Stomach (tissue), 19 donors: ENCODE measurements at places on chromosomes 13 and 19.

DNA sequence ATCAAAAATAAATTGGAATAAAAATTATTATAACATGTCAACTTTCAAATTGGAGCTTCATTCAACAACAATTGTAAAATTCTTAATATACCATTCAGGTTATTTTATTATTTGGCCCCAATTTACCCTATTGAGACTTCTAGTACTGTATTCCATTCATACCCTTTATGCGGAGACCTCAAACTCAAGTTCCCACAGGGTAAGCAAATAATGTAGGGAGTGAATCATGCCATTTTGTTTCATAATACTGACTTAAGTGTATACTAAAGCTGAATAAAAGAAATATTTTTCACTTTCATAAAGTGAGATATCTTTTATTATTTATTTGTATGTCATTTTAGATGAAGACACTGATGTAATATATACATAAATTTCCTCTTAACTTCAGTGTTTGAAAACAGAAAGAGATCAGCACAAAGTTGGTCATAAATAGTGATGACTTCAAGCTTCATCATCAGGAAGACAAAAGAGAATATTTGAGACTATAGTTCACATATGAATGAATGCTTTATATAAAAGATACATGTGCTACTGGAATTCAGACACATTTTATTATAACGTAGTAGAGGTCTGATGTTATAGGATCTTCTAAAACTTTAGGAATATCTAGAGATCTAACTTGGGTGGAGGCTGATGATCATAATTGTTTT, 894.4 kb upstream of the PCDH9 start:
- H3K27me3 ChIP-seq = no peaks in the 10 kb centered on the region
- DNase-seq = no peak
- no peaks in the 10 kb centered on the region for H3K4me1 ChIP-seq
- H3K27ac ChIP-seq = no peak overlapping the region

- H3K27me3 ChIP-seq = no peaks in the 10 kb centered on the region
- peaks cover 51% of the 10 kb centered on the region for H3K4me1 ChIP-seq
- H3K4me3 ChIP-seq = peak overlapping the region; percentile 93
- DNase-seq = no peak
Measured at GRCh38 chr19:12946731-12947496, 1.3 kb downstream of the RAD23A start.

DNA sequence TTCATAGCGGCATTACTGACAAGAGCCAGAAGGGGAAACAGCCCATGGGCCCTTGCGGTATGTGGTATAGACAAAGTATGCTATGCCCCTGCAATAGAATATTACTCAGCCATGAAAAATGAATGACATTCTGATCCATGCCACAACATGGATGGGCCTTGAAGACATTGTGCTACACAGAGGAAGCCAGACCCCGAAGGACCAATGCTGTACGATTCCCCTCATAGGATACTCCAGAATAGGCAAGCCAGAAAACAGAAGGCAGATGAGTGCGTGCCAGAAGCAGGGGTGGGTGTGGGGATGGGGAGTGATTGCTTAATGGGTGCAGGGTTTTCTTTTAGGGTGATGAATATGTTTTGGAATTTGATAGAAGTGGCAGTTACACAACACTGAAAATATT, 342.0 kb downstream of the TEX29 start:
- H3K27me3 ChIP-seq = peaks cover 27% of the 10 kb centered on the region
- H3K36me3 ChIP-seq = no peaks in the 10 kb centered on the region
- peaks cover 7% of the 10 kb centered on the region for H3K4me1 ChIP-seq
- no peak for DNase-seq

DNA sequence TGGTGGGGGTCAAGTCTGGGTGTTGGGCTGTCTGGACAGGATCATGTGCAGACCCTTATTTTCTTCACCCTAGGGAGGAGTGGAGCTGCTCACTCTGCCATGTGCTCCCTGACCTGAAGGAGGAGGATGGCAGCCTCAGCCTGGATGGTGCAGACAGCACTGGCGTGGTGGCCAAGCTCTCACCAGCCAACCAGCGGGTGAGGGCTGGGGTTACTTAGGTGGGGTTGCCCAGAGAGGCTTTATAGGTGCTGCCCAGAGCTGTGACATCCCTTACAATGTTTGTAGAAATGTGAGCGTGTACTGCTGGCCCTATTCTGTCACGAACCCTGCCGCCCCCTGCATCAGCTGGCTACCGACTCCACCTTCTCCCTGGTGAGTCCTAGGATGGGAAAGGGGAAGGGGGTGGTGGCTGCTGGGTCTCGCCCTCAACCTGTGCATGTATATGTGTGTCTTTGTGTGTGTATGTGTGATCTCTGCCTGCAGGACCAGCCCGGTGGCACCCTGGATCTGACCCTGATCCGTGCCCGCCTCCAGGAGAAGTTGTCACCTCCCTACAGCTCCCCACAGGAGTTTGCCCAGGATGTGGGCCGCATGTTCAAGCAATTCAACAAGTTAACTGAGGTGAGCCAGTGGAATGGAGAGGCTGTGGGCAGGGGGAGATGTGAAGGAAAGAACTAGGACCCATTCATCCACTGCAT, 5.1 kb downstream of the CHMP2A start:
- no peak for DNase-seq
- peaks cover 77% of the 10 kb centered on the region for H3K36me3 ChIP-seq
- no peak overlapping the region for H3K4me3 ChIP-seq
- no peaks in the 10 kb centered on the region for H3K27me3 ChIP-seq
- peaks cover 55% of the 10 kb centered on the region for H3K4me1 ChIP-seq
- no peak overlapping the region for H3K27ac ChIP-seq

DNA sequence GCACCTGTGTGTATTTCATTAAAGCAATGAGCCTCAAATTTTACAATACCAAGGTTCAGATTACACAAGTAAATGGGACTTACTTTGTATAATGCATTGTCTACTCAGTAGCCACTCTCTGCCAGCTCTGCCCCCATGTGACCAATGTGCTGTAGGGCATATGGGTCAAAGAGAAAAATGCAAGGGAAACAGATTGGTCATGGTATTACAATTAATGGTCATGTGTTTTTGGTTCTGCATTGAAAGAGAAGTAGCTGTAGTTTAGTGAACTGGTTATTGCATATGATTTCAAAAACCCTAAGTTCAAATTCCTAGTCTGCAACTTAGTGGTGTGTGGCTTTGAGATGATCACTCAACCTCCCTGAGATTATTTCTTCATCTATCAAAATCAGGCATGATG, 545.4 kb downstream of the SUCLA2 start:
- no peak overlapping the region for H3K4me3 ChIP-seq
- H3K36me3 ChIP-seq = no peaks in the 10 kb centered on the region
- H3K27ac ChIP-seq = no peak overlapping the region
- DNase-seq = peak; percentile 3
- no peaks in the 10 kb centered on the region for H3K27me3 ChIP-seq

DNA sequence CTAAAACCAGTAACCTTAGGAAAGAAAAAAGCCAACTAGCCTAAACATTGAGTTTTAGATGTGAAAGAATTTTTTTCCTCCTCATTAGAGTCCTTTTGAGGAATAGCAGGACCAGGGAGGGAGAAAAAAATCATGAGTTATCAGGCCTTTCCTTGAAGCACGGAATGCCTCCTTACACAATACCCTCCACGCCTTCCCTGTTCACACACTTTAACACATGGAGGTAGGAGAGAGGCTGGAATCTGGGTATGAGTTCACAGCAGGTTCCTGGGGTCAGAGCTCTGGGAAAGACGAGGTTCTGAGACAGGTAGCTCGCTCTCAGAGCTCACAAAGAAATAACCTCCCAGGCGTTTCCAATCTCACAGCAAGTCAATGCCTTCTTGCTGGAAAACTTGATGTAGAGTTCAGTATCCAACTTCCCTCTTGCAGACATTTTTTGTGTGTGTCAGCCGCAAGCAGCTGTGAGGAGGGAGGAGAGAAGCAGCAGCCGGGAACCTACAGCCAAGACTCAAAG, 716 bp downstream of the ZNF573 start:
- H3K4me1 ChIP-seq = peaks cover 19% of the 10 kb centered on the region
- H3K27ac ChIP-seq = peak overlapping the region; percentile 90
- no peak for DNase-seq
- peak overlapping the region; percentile 81 for H3K4me3 ChIP-seq
- no peaks in the 10 kb centered on the region for H3K27me3 ChIP-seq

GRCh38 chr19:977058-977464, 7.1 kb upstream of the WDR18 start:
- no peak for DNase-seq
- peaks cover 12% of the 10 kb centered on the region for H3K27me3 ChIP-seq
- no peaks in the 10 kb centered on the region for H3K36me3 ChIP-seq
- peaks cover 8% of the 10 kb centered on the region for H3K4me1 ChIP-seq
- H3K27ac ChIP-seq = no peak overlapping the region
- H3K4me3 ChIP-seq = no peak overlapping the region
